Fibroblast of pulmonary artery (primary cell): ENCODE measurements at places on chromosomes 3 and 15.

GRCh38 chr15:66789029-66790025 lies 87.3 kb downstream of the SMAD6 start:
- peak; percentile 84 for DNase-seq

- DNase-seq: peak; percentile 55
Measured at GRCh38 chr3:154040283-154040682, 80.9 kb upstream of the ARHGEF26 start.

DNA sequence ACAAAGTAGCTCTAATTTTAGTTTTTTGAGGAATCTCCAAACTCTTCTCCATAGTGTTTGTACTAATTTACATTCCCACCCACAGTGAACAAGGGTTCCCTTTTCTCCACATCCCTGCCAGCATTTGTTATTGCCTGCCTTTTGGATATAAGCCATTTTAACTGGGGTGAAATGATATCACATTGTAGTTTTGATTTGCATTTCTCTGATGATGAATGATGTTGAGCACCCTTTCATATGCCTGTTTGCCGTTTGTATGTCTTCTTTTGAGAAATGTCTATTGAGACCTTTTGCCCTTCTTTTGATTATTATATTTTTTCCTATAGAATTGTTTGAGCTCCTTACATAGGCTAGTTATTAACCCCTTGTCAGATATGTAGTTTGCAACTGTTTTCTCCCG lies 239.9 kb upstream of the TPM1 start:
- no peak for DNase-seq

- DNase-seq: peak; percentile 61
Measured at GRCh38 chr15:60362321-60363086, 35.3 kb downstream of the ANXA2 start.

GRCh38 chr15:77416954-77417353 lies 3.0 kb downstream of the PEAK1 start:
- DNase-seq: no peak

- DNase-seq: peak; percentile 62
Measured at GRCh38 chr3:16456784-16457415, 56.6 kb downstream of the RFTN1 start.

DNA sequence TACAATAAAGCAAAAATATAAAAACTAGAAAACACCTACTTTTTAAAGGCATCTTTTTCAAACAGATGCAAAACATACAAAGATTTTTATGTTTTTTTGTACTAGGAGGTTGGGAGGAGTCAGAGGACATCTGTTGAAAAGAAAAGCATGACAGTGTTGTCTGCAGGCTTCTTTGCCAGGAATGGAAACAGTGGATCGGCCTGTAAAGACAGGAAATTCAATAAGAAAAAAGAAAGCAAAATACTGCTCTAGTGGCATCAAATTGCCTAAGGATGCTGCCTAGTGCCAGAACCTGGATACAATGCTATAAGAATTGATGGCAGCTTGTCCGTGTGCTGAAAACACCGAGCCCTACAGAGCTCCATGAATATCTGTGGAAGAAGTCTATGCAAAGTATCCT lies 69.9 kb downstream of the TBC1D5 start:
- DNase-seq: peak; percentile 15

DNA sequence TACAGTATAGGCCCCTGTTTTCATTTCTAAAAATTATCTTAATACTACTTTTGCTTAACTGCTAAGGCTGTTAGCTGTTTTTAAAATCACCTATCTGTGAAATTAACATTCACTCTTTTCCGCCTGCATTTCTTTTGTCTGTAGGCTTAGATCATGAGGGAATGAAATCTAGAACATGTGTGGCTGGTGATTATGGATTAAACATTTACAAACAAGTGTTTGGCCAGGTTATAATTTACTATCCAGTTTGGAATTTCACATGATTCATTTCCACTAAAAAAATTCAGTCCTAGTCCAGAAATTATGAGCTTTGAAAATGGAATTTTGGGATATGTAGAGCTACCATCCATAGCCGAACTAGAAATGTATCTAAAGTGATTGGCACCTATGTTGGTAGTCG lies 39.1 kb downstream of the GOLM2 start:
- DNase-seq: no peak

DNA sequence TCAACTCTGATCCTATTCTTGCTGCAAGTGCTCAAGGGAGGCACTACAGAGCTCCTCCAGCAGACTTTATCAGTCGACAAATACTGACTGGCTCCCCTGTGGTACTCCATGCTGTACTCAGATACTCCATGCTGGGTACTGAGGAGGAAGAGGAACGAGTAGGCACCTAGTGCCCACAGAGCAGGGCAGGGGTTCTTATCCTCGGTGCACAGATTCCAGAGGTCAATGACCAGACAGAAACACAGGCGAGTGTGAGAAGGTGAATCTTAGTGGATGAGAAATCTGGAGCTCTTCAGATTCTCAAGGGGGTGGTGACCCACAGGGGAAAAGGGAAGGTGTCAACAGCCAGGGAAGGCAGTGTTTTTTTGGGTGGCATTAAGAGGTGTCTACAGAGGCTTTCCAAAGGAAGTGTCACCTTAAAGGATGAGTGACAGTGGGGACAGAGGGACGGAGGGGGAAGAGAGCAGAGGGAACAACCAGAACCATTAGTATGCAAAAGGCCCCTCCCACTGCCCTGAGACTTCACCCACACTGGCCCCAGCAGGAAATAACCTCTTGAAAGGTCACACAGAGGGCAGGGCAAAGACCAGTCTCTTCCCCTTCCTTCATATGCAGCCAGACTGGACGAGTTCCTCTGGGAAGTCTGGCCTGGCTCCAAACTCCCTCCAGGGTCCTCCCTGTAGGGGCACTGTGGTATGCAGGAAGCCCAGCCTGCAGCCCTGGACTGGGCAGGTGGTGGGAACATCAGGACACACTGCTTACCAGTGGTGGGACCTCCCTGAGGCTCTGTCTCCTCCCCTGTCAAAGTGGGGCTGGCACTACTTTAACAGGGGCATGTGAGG lies 27.5 kb downstream of the CCDC12 start:
- DNase-seq: no peak

- peak; percentile 13 for DNase-seq
Measured at GRCh38 chr15:43105077-43105736, 631 bp downstream of the UBR1 start.

GRCh38 chr3:42762046-42762724 lies 10.9 kb downstream of the CCDC13 start:
- no peak for DNase-seq

GRCh38 chr3:169809230-169809795 lies 3.4 kb upstream of the LRRIQ4 start:
- DNase-seq: no peak

DNA sequence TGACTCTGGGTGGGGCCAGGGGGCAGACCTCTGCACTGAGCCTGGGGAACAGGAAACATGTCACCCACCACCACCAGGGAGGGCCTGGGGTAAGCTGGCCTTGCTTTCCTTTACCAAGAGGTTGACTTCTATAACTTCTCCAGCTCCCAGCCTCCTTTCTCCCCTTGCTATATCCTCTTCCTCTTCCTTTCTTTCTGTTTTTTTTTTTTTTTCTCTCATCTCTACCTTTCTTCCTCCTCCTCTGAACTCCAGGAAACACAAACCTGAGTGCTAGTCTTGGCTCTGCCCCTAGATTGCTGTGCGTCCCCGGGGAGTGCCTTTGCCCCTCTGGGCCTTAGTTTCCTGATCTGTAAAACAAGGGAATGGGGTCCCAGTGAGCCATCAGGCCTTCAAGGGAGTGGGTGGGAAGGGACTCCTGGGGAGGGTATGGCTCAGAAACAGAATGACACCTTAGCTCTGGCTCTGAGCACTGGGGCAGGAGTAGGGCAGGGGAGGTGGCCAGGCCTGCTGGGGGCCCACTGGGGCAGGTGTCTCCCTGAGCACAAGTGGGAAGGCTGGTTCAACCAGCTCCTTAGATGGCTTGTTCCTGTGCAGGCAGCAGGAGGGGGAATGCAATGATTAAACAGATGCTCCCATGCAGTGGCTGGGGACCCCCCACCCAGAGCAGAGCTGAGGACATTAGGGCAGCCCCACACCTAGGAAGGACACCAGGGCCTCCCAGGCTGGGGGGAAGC lies 4.3 kb downstream of the SNX33 start:
- no peak for DNase-seq

- peak; percentile 20 for DNase-seq
Measured at GRCh38 chr3:37770938-37771918, 90.5 kb upstream of the CTDSPL start.
